ENCODE measurements at places on chromosomes 7 and 10.

GRCh38 chr7:156998988-156999957, 11.2 kb downstream of the MNX1 start:
- DNase-seq = no peak

DNA sequence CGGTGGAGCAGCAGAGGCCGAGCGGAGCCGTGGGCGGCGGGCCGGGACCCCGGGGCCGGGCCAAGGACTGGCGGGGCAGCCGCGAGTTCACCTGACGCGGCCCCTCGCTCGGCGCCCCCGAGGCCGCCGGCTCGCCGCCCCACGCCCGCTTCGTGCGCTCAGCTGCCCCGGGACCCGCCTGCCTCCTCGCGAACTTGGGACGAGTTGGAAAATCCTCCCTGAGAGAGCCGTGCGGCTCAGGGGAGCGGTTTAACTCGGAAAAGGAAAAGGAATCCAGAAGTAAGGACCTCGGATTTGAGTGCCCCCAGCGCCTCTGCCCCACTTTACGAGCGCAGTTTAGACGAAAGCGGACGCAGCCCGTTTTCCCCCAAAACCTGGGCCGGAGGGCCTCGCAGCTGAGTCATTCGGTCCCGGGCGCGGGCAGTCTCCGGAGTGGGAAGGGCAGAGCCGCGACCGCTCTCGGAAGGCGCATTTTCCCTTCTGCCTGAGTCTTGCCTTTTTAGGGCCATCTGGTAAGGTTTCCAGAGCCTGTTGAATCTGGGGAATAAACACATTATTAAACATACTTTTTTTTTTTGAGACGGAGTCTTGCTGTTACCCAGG, 744 bp downstream of the CREM start:
- DNase-seq = peak; percentile 36

- no peak for DNase-seq
Observed at GRCh38 chr7:126953461-126953860, 299.3 kb downstream of the GRM8 start.

GRCh38 chr10:34985823-34986222, 104.3 kb downstream of the CUL2 start:
- DNase-seq = no peak

GRCh38 chr10:123995461-123996131, 97.8 kb downstream of the CHST15 start:
- DNase-seq = peak; percentile 50
